T follicular helper cell (primary cell): ENCODE measurements at places on chromosomes 5 and 9.

GRCh38 chr9:7710686-7711085 lies 88.9 kb downstream of the DMAC1 start:
- DNase-seq, result no peak

GRCh38 chr5:149563466-149563865 lies 12.2 kb upstream of the CSNK1A1 start:
- DNase-seq, result no peak

DNA sequence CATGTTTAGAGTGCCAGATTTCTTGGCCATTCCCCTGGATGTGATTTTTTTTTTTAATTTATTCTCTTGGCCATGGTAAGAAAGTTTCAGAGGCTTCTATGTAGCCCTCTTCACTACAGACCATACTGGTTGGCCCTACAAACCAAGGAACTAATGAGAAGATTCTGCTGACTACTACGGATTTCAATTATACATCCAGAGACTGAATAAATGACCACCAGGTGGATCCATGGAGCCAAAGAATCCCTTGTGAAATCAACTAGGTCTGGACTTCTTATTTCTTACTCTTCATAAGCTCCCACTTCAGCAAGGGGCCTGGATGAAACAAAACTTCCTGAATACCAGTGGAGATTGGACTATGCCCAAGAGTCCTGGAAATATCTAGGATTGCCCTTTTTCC lies 27.6 kb downstream of the ZNF622 start:
- no peak for DNase-seq

DNA sequence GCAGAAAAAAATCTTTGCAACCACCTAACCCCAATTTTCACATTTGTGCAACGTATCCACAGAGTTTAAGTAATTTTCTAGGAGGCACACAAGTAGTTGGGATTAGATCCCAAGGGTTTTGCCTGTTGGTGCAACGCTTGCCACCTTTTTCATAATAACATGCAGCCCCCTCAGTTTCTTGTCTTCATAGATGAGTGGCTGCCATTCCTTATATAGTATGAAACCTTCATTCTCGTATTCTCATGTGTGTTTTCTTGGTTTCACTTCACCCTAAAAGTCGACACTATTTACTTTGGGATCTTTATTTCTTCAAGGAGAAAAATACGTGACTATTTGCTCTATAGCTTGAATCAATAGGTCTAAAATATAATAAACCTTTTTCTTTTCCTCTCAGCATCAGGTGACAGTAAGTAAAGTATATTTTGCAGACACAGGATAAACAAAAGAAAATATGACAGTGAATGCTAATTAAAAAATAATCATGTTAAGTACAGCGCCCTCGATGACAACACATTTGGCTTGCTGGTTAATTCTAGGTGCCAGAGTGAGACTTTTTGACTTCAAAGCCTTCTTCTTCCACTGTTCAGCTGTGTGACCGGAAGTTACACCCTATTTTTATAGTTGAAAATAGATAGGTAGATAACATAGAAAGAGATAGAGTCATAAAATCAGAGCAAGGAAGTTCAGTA lies 342.8 kb upstream of the CCNG1 start:
- DNase-seq, result no peak

GRCh38 chr5:9430306-9430705 lies 115.6 kb downstream of the SEMA5A start:
- DNase-seq, result no peak

GRCh38 chr5:74382123-74382855 lies 258.2 kb downstream of the ENC1 start:
- DNase-seq, result no peak

GRCh38 chr9:128705051-128705965 lies 3.0 kb downstream of the PKN3 start:
- DNase-seq, result no peak

- no peak for DNase-seq
These were observed 472.8 kb downstream of the PSAT1 start for GRCh38 chr9:78769690-78770089.
